ENCODE measurements at places on chromosomes 1 and 21.

DNA sequence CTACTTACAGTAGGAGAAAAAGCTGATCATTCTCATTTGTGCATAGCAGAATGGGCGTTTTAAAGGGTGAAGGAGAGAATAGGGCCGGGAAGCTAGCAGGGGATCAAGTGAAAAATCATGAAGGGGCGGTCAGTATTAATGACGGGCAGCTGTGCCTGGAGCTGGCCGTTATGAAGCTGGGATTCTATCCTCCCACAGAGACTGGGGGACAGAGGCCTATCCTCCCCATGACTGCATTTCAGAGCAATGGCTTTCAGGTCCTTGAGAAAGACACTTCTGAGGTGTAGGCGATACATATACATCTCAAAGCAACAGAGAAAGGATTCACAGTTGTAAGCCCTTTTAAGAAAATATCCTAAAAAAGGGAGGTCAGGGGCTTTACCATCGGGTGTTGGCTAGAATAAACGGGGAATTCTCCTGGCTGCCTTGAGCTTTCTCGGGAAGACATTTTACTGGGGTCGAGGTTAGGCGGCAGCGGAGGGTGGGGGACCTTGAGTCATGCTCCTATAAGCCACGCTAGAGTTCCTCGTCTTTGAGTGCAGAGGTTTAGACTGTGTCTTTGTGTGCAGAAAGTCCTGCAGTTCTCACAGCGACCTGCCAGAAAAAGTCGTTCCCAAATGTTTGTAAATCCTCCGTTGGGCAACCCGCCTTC is 559 bp upstream of the MTARC2 start:
- DNase-seq, result no peak

DNA sequence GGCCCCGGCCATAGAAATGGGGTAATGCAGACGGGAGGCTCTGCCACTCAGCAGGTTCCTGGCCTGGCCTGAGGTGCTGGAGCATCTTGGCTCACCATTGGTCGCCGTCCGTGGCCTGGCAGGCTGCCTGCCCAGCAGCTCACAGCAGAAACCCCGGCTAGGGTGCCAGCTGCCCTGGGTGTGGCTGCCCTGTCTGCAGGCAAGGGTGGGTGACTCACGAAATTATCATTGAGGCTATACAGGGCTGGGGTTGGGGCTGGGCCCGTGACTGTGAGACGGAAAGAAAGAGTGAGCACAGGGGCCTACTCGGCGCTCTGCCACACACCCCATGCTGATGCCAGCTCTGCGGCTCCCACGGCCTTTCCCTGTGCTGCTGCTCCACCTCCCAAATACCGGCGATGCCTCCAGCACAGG is 8.0 kb upstream of the PKP1 start:
- DNase-seq, result no peak

DNA sequence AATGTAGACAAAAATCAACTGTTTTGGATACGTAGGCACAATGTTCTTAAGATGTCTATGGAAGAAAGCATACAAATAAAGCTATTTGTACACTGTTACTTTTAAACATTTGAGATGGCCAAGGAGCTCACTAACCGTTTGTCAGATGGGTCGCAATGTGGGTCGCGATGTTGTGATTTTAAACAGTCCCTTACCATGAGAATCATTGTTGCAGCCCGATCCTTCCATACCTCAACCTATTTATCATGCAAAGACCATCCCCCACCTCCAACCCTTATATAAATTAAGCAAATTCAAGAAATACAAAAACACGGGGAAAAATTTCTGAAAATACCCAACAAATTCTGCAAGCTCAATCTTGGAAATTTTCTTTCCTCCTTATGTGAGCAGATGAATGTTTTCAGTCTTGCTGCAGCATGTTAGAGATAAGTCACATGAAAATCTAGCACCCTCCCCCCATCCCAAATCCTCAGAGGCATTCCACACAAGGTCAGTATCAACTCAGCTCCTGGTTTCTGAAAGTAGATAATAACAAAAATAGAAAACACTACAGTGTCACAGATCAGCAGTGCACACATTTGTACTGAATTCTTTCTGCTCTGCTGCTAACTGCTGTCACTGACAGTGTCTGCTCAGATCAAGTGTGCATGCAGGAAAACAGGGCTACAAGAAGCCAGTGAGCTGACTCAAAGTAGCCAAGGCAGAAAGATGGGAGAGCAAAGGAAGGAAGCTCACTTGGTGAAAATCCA is 92.9 kb upstream of the TTC39A start:
- no peak for DNase-seq

DNA sequence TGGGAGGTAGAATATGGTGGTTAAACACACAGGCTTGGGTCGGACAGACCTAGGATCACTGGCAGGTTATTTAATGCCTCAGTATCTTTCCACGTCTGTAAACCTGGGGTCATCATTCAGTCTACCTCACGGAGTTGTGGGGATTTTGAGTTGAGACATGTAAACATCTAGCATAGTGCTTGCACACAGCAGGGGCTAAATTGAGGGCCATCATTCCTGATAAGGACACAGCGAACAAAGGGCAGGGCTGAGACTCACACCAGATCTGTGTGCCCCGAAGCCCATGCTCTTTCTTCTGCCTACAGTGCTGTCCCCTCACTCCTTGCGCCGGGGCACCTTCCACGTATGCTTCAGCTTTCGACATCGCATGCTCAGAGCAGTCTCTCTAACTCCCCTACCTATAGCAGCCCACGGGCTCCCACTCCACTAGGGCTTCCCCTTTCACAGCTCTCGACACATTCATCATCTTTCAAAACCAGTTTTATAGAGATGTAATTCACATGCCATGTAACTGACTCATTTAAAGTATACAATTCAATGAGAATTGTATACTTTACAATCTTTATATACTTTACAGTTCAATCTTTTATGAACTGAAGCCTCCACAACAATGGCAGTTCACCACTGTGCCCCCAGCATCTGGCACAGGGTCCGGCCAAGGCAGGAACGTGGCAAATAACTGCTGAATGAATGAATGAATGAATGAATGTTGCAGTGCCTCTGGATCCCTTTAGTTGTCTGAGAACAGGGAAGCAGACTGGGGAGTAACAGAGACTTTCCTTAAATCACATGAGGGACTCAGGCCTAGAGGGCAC is 48.0 kb downstream of the GPR161 start:
- DNase-seq, result no peak

- DNase-seq, result no peak
Observed at GRCh38 chr1:248696774-248697173, 5.8 kb downstream of the OR14I1 start.

DNA sequence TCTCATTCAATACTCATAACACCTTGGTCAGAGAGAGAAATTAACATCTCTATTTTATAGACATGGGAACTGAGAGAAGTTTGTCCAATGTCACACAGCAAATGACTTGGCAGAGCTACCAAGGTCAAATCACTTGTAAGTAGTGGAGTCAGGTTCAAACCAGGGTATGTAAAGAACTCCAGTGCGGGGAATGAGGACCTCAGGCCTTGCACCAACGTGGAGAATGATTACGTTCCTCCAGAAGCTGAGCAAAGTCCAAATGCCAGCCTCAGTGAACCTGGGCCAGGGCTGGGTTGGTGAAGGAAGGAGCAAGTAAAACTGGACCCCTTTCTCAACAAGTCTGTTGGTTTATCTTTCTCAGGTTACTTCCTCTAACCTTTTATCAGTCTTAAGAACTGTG is 1.8 kb upstream of the CSF1 start:
- DNase-seq, result no peak

DNA sequence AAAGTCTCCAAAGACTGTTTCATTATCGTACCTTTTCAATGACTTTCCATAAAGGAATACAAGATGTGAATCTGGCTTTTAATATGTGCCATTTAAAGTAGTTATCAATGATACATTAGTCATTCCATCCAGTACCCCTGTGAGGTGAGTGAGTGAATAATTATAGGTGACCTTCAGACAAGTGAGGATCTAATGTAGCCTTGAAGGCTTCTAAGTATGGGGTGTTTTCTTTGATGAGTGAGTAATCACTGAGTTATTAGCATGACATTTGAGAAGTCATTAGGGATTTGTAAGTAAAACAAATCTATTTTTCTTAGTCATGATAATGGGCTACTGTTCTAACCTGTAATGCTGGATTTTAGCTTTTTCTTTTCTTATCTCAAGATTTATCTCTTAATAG is 831.4 kb downstream of the ADGRL2 start:
- DNase-seq, result no peak

DNA sequence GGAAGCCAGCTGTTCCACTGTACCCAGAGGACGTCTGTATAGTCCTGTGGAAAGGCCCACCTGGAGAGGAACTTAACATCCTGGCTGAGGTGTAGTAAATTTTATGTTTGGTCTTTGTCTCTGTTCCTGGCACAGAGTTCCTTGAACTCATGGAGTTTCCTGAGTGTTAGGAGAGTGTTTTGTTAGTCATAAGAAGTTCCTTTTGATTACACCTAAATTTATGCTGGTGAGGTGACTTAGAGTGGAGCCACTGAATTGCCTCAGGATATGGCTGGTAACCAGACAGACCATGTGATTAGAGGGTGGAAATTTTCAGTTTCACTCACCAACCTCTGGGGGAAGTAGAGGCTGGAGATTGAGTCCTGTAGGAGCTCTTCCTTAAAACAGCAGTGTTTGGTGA is 57.9 kb downstream of the RASAL2 start:
- DNase-seq, result no peak

- peak; percentile 81 for DNase-seq
Observed at GRCh38 chr1:24150234-24151174, 7.6 kb upstream of the IL22RA1 start.

DNA sequence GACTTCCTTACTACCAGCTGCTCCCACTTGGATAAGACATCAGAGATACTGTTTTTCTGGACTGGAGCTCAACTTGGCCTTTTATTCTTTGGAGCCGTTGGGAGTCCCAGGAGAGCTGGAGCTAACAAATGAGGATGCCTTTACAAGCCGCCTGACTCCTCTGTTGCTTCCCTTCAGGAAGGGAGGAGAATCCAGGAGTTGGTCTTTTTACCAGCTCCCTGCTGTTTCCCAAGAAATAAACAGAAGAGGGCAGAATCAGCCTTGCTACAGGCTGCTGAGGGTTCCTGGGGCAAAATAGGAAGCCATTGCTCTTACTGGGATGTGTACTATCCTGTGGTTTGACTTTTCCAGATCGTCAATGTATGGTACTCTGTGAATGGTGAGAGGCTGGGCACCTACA is 1.5 kb downstream of the EIF3I start:
- DNase-seq, result no peak

- DNase-seq, result no peak
Observed at GRCh38 chr1:192588546-192588945, 13.0 kb downstream of the RGS1 start.

DNA sequence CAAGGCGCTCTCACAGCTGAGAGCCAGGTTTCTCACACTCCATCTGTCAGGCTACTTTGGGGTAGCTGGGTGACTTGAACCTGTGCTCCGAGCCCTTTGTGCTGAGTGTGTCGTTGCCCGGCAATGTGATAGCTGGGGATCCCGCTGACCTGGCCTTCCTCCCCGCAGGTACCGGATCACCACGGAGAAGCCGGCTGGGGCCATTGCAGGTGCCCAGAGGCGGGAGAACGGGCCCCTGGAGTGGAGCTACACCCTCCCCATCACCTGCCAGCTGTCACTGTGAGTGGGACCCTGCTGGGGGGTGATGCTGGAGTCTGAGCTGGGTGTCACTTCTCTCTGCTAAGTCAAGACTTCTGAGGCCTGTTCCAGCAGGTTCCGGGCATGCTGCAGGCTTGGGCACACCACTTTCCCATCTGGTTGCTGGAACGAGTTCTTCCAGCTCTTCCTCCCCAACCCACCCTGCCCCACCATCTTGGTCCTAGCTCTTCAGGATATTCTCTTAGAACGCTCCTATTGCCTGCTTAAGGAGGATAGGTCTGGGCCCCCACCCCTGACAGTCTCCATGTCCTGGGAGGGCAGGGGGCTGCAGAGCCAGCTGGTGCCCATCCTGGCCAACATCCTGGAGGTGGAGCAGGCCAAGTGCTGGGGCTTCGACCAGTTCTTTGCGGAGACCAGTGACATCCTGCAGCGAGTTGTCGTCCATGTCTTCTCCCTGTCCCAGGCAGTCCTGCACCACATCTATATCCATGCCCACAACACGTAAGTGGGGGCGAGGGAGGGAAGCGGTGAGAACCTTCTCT is 7.5 kb downstream of the IKBKE start:
- no peak for DNase-seq

DNA sequence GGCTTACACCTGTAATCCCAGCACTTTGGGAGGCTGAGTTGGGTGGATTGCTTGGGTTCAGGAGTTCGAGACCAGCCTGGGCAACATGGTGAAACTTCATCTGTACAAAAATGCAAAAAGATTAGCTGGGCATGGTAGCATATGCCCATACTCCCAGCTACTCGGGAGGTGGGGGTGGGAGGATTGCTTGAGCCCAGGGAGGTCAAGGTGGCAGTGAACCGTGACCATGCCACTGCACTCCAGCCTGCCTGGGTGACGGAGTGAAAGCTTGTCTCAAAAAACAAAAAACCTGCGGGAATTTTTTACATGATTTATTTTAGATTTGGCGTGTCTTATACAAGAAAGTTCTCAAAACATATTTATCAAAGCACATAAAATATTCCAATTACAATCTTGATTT is 27.8 kb upstream of the MTR start:
- DNase-seq, result no peak

DNA sequence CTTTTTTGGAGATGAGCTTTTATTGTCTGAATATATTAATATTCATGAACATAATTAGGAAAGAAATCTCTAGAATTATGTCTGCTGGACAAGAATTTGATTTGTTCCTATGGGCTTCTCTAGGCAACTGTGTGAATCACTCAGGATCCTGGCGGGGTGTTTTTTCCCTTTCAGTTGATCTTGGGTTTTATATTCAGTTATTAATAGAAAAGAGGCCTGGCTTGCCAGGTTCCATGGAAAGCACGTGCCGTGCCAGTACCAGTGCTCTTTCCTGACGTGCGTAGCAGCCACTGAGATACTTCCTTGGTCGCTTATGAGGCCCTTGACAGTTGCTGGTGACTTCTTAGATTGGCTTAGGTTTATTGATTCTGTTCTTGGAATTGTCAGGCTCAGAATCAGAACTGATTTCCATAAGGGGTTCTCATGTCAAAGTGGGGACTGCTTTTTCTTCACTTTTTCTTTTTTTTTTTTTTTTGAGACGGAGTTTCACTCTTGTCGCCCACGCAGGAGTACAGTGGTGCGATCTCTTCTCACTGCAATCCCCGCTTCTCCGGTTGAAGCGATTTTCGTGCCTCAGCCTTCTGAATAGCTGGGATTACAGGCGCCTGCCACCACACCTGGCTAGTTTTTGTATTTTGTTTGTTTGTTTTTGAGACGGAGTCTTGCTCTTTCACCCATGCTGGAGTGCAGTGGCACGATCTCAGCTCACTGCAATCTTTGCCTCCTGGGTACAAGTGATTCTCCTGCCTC is 48.7 kb upstream of the KIF1B start:
- no peak for DNase-seq
